ENCODE measurements at places on chromosomes 16 and 17.

GRCh38 chr17:5516060-5516792, 29.9 kb downstream of the MIS12 start:
- DNase-seq = peak; percentile 48

DNA sequence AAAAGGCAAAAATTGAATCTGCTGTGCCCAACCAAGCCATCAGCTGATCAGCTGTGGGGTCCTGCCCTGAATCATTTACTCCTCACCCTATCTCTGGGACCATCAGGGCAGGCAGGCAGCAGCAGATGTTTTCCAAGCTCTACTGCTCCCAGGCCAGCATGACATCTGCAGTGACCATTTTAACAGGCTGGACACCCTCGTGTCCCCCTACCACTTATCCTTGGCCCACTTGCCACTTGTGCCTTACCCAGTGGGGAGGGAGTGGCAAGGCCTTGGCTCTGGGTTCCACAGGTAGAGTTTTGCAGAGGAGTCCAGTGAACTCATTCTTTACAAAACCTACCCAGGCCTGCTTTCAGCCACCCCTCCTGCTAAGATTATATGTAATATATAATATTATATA, 12.0 kb upstream of the CA4 start:
- no peak for DNase-seq

DNA sequence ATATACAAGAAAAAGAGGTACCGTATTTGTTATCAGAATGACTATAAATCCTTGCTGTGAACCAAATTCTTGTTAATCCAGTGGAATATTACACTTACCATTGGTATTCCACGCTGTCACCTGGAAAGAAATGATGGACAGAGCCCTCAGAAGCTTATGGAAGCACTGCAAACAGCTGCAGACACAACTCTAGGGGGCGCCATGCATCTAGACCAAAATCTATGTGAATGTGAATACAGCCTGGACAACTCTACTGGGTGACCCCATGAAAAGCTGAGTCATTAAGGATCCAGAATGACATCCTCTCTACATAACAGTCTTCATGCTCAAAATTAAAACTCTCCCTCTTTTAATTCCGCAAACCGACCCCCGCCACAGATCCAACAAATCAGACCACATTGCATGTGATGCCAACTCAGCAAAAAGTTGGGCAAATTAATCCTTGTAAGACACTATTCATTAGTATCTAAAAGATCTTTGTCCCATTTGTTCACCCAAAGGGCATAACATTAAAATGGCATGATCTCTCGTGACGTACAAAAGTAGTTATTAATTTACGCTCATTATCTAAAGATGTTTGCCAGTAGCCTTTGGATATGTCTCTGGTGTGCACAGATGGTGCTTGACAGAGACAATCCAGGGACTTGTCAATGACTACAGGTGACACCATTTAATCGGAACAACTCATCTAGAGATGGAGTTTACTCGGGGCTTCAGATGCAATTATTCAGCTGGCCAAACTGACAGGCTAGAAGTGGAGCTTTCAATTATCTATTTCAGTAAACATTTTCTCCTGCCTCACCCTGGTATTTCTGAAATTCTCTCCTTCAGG, 552.7 kb upstream of the PSMD7 start:
- DNase-seq = peak; percentile 39

- no peak for DNase-seq
Observed at GRCh38 chr16:23302045-23302956, at the start of gene SCNN1B. TSS of gene SCNN1B (plus strand) at chr16:23302302. CDS start at chr16:23348600, 46,298 bp downstream.

DNA sequence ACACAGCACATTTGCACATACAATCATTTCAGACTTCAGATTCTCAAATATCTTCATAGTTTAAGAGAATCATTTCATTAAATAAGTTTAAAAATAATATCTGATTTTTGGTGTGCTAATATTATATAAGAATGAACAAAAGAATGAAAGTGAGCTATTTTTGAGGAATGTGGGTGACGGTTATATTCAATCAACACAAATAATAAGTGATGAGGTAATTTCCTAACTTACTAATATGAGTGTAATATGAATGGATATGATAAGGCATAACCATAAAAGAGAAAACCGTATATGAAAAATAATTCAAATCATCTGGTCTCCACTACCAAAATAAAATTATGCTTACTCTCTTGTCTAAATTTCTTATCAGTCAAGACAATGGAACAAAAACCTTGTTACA, 68.4 kb upstream of the NACA2 start:
- DNase-seq = no peak

- peak; percentile 4 for DNase-seq
Observed at GRCh38 chr17:841313-841712, 59.2 kb downstream of the MRM3 start.
